ENCODE measurements at places on chromosomes 3 and 15.

DNA sequence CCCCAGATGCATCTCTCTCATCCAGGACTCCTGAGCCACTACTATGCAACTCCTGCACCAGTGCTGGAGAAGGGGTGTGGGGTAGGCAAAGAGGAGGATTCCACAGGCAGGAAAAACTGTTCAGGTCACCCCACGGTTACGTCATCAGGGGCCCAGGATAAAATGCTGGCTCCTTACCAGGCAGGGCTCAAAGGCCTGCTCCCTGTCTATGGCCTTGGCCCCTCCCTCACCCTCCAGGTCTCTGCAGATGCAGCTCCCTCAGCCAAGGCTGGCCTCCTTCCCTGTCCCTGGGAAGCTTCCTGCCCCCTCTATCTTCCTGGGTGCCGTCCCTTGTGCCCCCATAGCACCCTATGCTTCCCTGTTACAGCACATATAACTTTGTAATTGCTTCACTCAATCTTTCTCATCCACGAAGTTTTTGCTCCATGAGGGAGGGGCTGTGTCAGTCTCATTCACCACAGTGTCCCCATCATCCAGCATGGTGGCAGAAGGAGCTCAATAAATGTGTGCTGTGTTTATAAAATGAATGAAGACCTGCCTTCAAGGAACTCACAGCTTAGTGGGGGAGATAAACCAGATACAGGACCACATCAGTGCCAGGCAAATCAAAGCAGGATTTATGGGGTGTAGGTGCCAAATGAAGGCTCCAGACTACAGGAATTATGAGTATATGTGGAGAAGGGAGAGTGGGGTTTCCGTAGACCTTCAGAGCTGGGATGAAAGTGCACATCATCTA is 18.6 kb downstream of the KBTBD13 start:
- DNase-seq: no peak

GRCh38 chr3:52986049-52986448 is 59.8 kb downstream of the SFMBT1 start:
- no peak for DNase-seq

- DNase-seq: no peak
These were observed 59.0 kb downstream of the CDCP1 start for GRCh38 chr3:45087155-45087554.

GRCh38 chr3:72247645-72248388 is 462.9 kb upstream of the PROK2 start:
- DNase-seq: no peak

DNA sequence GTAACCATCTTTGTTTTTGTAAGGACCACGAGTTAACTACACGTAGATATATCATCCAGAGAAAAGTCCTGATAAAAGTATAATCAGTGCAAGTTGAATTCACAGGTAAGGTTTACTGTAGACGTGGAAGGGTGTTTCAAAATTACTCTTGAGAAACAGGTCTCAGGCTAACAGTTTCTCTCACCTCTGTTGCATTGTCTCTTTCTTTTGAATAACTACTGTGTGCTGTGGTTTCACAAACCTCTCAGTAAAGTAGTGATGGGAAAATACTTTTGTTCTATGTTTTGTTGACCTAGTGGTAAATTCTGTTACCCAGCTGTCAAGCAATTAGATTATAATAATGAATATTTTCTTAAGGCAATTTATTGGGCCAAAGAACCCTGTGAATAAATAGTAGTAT is 75.2 kb downstream of the RBMS3 start:
- no peak for DNase-seq

DNA sequence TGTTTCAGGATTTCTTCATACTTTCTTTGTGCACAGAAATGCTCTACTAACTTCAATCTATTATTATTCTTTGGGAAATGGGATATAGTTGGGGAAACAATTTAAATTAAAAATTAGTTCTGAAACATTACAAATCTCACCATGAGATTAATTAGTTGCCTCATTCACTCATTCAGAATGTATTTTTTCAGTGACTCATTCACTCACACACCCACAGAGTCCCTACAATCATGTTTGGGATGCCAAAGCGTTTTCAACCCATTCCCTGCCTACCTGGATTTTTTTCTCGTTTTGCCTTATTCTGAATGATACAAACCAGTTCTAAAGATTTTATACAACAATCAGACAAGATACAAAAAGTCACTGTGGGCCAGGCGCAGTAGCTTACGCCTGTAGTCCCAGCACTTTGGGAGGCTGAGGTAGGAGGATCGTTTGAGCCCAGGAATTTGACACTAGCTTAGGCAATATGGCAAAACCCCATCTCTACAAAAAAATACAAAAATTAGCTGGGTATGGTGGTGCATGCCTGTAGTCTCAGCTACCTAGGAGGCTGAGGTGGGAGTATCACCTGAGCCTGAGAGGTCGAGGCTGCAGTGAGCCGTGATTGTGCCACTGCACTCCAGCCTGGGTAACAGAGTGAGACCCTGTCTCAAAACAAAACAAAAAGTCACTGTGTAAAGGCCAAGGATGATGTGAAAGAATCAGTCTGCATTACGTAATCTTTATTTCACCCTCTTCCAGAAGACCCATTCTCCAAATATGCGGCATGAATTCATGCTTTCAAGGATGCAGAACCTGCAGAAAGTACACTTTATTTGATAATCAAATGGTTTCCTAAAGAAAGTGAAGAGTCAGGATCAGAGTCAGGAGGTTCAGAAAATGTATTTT is 34.8 kb upstream of the ARHGEF3 start:
- DNase-seq: no peak

GRCh38 chr3:122271246-122271898 is 53.7 kb upstream of the CSTA start:
- no peak for DNase-seq

GRCh38 chr3:72855001-72855400 is 6.8 kb upstream of the SHQ1 start:
- no peak for DNase-seq

DNA sequence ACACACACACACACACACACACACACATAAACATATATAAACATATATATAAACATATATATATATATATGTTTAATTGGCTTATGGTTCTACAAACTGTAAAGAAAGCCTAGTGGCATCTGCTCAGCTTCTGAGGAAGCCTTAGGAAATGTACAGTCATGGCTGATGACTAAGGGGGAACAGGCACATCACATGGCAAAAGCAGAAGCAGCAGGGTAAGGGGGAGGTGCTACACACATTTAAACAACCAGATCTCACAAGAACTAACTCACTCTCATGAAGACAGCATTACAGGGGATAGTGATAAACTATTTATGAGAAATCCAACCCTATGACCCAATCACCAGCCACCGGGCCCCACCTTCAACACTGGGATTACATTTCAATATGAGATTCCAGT is 922.9 kb downstream of the SI start:
- DNase-seq: no peak

GRCh38 chr3:72892081-72892775 is 4.4 kb downstream of the GXYLT2 start:
- DNase-seq: no peak

DNA sequence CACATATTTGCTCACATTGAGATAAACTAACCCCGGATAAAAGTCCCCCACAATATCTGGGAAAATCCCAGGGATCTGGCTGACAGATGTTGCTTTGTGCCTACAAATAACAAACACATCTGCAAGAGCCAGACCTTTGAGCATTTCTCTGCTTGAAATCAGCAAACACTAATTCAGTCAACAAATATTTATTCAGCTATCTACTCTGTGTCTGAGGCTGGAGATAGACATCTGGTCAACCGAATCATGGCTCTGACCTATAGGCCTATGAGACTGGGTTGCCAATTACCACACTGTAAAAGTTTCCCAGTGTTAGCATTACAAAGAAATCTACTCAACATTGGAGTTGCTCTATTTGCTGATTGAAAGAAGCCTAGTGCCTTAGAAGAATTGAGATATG is 201.1 kb upstream of the CADPS start:
- DNase-seq: no peak

- no peak for DNase-seq
These were observed 3.3 kb downstream of the ARL6IP5 start for GRCh38 chr3:69088063-69088462.

DNA sequence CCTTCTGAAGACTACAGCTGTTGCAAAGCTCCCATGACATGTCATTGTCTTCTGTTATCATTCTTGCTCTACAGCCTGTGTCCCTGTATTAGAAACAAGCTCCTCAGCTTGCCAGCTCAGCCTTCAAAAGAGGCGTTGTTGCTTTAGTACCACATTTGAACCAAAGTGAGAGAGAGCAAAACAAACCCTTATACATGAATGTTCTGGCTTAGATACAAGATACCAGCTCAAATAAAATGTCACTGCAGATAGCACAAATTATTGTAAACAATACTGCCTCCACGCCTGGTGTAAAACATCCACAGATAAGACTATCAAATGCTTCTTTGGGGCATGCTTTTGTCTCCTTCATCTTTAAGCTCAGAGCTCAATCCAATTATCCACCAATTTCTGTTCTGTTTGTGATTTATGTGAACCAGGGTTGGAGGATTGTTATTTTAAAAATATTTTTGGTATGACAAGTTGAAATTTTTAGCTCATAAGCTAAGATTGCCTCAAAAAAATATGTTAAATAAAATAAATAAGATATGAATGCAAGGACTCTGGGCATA is 403.6 kb upstream of the CDIN1 start:
- no peak for DNase-seq

DNA sequence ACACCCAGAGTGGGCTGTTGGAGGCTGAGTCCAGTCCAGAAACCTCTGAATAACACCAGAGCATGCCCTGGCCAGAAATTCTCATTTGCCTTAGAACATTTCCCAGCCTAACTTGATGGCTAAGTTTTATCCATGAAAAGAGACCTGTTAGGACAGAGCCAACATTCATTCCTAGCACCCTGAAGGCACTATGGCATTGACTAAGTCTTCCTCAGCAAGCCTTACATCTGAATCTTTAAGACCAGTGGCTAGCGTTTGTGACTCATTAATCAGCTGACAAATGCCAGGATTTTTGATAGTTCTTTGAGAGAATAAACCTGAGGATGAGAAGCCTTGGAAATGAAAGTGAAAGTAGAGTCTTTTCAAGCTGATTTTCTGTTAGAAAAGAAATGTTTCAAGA is 1087.1 kb upstream of the ALCAM start:
- DNase-seq: no peak

DNA sequence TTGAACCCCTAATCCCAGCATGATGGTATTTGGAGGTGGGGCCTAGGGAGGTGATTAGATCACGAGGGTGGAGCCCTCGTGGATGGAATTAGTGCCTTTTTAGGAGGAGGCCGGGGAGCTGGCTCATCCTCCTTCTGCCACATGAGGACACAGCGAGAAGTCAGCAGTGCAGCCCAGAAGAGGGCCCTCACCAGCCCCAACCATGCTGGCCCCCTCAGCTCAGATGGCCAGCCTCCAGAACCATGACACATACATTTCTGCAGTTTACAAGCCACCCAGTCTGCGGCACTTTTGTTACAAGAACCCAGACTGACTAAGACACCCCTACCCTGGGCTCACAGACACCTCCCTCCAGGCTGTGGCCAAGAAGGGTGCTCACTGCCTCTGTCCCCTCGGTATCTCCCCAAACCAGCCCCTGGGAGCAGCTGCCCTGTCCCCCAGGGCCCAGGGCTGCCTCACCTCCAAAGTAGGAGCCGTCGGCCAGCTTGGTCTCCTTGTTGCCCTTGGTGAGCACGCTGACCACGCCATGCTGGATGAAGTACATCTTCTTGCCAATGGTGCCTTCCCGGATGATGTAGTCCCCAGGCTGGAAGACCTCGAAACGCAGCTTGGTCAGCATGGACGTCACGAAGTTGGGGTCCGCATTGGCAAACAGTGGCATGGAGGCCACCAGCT is 44.1 kb downstream of the HCN4 start:
- DNase-seq: no peak

DNA sequence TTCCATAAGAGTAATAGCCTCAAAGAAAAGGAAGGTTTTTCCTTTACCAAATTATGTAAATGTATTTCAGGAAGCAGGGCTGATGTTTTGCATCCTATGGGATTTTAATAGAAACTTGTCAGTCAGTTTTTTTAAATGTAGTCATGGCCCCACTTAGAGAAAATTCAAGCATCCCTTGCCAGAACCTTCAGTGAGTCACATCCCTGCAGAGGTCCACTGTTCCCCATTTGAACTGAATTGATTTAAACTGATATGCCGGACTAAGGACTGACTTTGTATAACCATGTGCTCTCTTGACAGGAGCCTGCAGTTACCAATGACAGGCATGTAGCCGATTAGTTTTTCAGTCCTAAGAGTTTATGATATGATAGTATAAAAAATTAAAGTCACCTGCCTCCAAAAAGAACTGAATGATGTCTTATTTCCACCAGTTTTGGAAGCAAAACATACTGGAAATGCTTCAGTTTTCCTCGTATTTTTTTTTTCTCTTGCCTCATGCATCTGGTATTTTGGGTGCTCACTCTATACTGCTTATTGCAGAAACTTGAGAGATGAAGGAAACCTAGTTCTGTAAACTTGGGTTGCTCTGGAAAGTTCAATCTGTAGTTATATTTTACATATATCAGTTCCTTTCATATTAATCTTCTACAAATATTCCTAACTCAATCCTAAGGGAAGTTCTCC is 30.7 kb downstream of the LRTM1 start:
- DNase-seq: no peak

DNA sequence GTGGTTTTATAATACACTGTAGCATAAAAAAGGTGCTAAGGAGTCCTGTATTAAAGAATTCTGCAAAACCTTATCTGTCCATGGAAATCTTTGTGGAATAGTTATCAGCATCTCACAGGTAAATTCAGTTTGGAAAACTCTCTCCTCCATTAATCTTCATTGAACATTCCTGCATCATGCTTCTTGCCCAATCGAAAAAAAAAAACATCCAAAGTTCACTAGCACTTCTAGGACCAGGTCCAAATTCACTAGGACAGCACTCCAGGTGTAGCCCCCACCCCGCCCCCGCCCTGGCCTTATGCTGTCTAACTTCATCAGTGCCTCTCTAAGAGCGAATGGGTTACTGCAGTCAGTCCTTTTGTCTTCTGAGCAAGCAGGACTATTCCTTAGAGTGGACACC is 138.6 kb downstream of the PLD1 start:
- DNase-seq: no peak

GRCh38 chr3:25957026-25957425 is 167.1 kb downstream of the OXSM start:
- DNase-seq: no peak

DNA sequence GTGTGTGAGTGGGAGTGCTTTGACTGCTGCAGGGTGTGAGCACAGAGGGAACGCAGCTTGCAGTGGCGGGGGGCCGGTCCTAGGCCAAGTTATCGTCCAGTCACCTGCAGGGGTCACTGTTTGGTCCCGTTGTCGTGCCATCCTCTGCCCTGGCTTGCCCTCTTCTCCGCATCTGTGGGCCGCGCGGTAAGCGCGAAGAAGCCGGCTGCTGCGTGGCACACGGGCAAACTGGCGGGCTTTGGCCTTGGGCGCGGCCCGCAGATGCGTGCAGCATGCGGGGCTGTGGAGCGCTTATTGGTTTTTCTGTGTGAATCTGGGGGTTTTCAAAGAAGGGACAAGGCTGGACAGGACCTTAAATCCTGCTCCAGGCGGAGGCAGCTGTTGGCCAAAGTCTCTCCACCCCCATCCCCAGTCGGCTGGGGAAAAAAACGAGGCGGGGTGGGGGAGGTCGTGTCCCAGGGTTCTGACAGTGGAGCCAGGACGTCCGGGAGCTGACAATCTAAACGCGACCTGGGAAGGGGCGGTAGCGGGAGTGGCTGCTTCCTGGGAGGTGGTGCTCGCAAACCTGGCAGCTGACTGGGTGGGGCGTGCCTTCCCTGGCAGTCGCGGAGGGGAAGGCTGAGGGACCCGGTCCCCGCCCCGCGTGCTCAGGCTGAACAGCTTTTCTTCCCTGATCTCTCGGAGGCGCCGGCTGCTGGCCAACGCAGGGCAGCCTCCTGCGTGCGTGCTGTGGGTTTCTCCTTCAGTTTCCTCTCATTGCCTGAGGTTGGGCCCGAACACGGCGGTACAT is 39.7 kb upstream of the VEPH1 start:
- DNase-seq: no peak

All from activated CD8-positive, alpha-beta memory T cell treated with anti-CD3 and anti-CD28 coated beads for 24 hours (primary cell).